Hindlimb muscle (tissue), 1 donor: ENCODE measurements at places on chromosomes 7 and 10. TPM values are rescaled to one million over a fixed set of nuclear protein-coding genes. Genes with fewer than 3 reads are reported as not detected.

The LIPN gene
- polyA plus RNA-seq, result not detected

The CCDC3 gene
- 22.1 TPM for polyA plus RNA-seq

The WDFY4 gene
- polyA plus RNA-seq, result 3.9 TPM

The UTF1 gene
- polyA plus RNA-seq, result not detected

The RARRES2 gene
- 60.4 TPM for polyA plus RNA-seq

The BMPER gene
- polyA plus RNA-seq, result 5.8 TPM

The GRID2IP gene
- polyA plus RNA-seq, result 0.18 TPM

The WNT8B gene
- 0.09 TPM for polyA plus RNA-seq

The KBTBD2 gene
- polyA plus RNA-seq, result 40.4 TPM

The FBXL13 gene
- 0.76 TPM for polyA plus RNA-seq

The PKD2L1 gene
- not detected for polyA plus RNA-seq

The XRCC2 gene
- polyA plus RNA-seq, result 3.2 TPM

The C10orf53 gene
- not detected for polyA plus RNA-seq

- no peak for DNase-seq
Measured at GRCh38 chr10:103395754-103396066, 565 bp downstream of the ATP5MK start.

GRCh38 chr7:33986451-33986850, 81.1 kb downstream of the BMPER start:
- no peak for DNase-seq

GRCh38 chr7:132897093-132897687, 184.7 kb downstream of the CHCHD3 start:
- peak; percentile 5 for DNase-seq

GRCh38 chr7:372932-373791, 83.2 kb downstream of the FOXL3 start:
- DNase-seq, result no peak

GRCh38 chr10:29630205-29631048, 4.3 kb downstream of the SVIL start:
- DNase-seq, result no peak

DNA sequence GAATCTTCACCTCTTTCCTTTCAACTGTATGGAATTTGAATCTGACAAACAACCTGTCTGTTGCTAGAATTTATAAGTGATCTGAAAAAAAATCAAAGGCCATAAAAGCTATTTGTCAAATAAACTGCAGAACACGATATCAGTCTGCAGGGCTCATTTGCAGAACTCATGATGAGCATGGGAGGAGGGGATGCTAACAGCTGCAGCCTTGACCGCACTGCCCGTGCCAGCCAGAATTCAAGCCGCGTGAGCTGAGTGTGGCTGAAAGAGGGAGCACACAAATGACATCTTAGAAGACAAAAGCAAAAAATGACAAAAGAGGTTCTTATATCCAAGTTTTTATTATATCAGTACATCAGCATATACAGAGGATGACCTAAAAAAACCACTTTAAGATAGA, 15.7 kb downstream of the LRRTM3 start:
- DNase-seq, result no peak

- no peak for DNase-seq
Measured at GRCh38 chr10:132704008-132704814, 81.7 kb downstream of the NKX6-2 start.

- no peak for DNase-seq
Measured at GRCh38 chr7:129911790-129912189, 41.0 kb downstream of the UBE2H start.

DNA sequence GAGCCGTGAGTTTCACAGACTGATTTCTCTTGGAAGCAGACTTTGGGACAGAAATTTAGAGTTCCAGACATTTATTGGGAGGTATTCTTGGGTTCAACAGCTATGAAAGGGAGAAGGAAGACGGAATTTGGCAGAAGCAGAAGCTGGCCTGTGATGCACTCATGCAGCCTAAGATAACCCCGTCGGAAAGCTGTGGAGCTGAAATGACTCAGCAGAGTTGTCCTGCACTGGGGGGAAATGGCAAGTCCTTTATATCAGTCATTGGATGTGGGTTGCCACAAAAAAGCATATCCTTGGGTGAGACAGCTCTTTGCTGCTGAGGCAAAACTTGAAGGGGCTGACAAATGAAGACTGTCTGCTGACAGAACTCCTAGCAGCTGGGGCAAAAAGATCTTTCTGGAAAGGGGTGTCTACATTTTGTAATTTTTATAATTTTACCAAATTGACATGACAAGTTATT, 11.5 kb upstream of the MICU1 start:
- DNase-seq, result no peak

GRCh38 chr7:23472046-23472445, 1.8 kb upstream of the IGF2BP3 start:
- no peak for DNase-seq

DNA sequence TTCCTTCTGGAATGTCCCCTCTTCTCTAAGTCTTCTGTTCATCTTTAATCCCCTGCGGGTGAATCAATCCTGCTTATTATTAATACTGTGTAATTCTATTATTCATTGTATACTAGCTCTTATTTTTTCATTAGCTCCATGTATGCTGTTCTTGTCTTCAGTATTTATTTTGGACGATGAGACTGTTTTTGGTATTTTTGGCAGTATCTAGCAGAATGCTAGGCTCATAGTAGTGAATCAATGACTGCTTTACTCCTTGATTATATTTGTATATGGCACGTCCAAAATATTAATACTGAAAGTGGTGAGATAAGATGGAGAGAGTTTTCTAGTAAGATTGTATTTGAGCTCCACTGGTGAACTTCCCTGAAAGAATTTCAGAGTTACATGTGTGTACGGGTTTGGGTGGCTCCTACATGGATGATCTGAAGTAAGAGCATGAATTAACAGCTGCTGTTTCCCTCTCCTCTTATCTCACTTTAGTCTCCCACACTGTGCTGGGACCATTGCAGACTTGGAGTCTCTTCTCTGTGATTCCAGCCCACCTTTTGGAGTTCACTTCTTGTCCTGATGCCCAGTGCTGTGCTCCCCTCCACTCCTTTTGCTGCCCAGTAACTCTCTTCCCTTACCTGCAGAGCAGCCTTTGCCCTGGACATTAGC, 226.0 kb downstream of the CDK14 start:
- DNase-seq, result no peak

DNA sequence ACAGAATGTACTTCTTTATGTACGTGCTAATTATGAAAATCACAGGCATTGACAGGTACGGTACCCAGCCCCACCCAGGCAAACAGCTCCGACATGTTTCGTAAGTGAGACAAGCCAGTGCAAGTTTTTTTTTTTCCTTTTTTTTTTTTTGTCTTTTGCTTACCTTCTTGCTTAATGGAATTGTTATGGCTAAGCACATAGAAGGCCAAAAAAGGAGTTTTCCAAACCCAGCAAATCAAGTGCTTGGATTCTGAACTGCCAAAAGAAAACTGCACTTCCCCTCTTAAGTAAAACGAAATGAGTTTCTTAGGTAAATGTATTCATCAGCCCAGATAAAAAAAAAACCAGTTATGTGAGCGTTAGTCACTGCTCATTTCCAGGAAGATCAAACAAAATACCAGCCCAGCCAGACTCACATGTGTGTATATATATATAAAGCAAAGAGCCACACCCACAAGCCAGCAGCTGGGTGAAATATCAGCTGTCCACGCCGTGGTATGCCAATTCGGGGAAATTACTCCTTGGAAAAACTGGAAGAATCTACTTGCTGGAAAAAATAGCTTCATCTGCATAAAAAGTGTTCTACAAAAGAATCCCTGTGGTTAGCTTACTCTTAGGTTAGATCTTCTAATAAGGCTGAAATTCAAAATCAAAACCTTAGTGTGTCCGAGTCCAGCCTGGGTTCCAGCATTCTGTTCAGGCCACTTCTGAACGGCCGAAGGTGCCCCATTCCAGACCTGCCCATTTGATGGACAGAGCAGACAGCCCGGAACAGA, 8.0 kb downstream of the KLF6 start:
- DNase-seq, result peak; percentile 67

GRCh38 chr7:36600869-36601530, 123.3 kb downstream of the AOAH start:
- DNase-seq, result no peak

- peak; percentile 43 for DNase-seq
Measured at GRCh38 chr10:80464557-80465450, 10.7 kb downstream of the TSPAN14 start.

GRCh38 chr7:140661124-140661523, 11.6 kb upstream of the ADCK2 start:
- DNase-seq, result no peak

GRCh38 chr10:49519717-49520116, 19.2 kb downstream of the ERCC6 start:
- DNase-seq, result no peak

DNA sequence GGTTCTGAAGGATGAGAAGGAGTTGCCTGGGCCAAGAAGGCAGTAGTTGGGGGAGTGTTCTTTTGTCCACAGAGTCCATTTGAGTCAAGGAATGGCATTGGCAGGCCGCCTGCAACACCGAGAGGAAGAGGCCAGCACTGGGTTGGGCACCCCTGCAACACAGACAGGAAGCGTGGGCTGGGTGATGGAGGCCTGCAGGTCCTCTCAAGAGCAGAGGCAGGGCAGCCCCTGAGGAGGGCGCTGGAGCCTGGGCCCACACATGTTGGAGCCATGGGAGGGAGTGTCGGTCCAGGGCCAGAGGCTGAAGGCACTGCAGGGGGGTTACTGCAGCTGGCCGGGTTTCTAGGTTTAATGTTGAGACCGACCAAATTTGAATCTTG, 137.3 kb downstream of the PTPN20 start:
- no peak for DNase-seq

DNA sequence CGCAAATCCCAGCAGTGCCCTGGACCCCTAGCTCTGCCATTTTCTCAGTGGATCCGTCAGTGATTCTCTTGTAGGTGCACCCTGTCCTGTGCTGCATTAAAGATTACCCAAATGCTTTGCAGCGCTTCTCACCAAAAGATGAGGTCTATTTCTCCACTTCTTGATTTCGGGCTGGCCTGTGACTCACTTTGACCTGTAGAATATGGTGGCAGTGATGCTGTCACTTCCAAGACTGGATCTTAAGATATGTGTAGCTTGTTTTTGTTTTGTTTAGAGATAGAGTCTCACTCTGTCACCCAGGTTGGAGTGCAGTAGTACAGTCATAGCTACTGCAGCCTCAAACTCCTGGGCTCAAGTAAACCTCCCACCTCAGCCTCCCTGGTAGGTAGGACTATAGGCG, 37.0 kb upstream of the ZMIZ1 start:
- no peak for DNase-seq

DNA sequence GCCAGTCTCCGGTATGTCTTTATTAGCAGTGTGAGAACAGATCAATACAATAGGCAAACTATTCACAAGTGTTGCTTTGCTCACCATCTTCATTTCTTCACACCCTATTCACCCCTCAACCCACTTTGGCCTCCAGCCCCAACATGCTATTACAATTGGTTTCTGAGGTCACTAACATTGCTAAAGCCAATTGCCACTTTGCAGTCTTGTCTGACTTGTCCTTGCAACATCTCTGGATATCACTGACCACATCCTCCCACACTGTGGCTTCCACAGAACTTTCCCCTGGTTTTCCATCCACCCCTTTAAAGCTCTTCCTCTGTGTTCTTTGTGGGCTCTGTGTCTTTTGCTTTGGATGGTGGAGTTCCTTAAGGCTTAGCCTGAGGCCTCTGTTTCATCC, 5.2 kb upstream of the APBB1IP start:
- no peak for DNase-seq

DNA sequence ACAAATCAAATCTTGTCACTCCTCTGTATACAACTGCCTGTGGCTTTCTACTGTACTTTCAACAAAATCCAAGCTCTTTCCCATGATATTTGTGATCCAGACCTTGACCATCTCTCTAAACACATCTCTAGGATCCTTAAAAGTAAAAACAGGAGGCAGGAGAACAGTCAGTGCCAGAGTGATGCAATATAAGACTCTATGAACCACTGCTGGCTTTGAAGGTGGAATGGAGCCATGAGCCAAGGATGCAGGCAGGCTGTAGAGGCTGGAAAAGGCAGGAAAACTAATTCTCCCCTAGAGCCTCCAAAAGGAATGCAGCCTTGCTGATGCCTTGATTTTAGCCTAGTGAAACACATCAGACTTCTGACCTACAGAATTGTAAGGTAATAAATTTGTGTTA, 45.5 kb upstream of the LRRN3 start:
- peak; percentile 29 for DNase-seq

DNA sequence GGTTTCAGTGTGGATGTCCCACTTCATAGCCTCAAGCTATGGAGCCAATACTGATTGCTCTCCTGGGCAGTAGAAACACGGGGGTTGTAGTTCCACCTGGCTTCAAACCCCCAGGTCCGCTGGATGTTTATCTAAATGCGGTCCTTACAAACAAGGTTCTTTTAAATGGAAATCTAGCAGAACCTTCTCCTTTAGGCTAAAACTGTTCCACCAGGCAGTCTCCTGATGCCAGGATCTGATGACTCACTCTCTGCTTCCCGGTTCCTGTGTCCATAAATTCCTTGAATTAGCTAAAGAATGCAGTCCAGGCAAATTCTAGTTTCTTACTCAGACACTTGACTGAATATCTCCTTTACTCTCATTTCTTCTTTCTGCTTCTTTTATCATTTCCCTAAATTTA, 108.4 kb upstream of the FAM3C start:
- peak; percentile 36 for DNase-seq

GRCh38 chr10:48184224-48184623, 90.3 kb downstream of the FRMPD2 start:
- DNase-seq, result no peak
